ENCODE measurements at places on chromosomes 16 and 17. TPM values are rescaled to one million over a fixed set of nuclear protein-coding genes. Genes with fewer than 3 reads are reported as not detected.

GRCh38 chr16:57479205-57479975 lies 6.9 kb downstream of the DOK4 start:
- no peak overlapping the region for H3K4me3 ChIP-seq
- DNase-seq: no peak
- no peak overlapping the region for H3K27ac ChIP-seq

The SEPTIN1 gene
- 173 TPM for total RNA-seq

DNA sequence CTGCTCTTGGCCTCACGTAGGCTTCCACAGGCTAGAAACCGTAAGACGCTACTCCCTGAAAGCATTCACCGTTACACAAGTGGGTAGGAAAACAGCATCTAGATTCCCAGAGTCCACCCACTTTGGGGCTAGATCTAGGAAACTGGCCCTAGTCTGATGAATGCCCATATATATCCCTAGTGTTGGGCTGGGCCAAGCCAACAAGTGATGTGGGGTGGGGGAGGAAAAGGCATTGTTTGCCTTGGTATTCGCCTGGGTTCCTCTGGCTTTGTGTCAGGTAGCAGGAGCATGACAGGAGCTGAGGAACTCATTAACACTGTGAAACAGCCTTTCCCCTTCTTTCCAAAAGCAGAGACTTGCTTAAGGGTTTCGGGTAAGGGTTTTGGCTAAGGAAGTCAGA lies 112.4 kb downstream of the SMG6 start:
- peaks cover 56% of the 10 kb centered on the region for H3K4me1 ChIP-seq
- no peak for DNase-seq
- no peaks in the 10 kb centered on the region for H3K27me3 ChIP-seq
- no peak overlapping the region for H3K27ac ChIP-seq
- H3K4me3 ChIP-seq: no peak overlapping the region

DNA sequence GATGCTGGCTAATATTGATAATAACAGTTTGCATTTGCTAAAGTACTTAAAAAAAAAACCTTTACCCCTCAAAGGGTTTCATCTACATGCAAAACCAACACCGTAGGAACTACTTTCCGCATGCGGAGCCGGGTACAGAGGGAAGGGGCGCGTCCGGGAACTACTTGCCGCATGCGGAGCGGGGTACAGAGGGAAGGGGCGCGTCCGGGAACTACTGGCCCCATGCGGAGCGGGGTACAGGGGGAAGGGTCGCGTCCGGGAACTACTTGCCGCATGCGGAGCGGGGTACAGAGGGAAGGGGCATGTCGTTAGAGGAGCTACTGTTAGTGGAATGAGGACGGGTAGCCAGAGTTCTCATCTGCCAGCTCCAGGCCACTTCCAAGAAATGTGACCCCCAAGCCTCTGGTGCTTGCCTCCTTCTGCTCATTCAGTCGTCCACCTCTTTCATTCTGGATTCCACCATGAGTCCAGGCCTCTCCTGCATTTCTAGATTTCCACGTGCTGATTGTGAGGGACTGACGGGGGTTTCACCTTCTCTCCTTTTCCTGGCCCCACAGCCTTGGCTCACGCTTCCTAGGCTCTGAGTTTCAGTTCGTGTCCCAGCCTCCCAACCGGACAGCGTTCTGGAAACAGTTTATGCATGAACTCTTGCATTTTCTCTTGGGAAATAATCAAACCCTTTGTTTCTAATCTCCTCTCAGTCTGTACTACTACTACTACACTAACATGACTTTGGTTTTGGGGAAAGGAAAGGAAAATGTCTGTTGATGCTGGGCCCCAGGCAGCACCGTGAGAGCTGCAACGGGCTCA lies 26.9 kb downstream of the MINK1 start:
- H3K4me3 ChIP-seq: no peak overlapping the region
- peaks cover 5% of the 10 kb centered on the region for H3K4me1 ChIP-seq
- DNase-seq: no peak

DNA sequence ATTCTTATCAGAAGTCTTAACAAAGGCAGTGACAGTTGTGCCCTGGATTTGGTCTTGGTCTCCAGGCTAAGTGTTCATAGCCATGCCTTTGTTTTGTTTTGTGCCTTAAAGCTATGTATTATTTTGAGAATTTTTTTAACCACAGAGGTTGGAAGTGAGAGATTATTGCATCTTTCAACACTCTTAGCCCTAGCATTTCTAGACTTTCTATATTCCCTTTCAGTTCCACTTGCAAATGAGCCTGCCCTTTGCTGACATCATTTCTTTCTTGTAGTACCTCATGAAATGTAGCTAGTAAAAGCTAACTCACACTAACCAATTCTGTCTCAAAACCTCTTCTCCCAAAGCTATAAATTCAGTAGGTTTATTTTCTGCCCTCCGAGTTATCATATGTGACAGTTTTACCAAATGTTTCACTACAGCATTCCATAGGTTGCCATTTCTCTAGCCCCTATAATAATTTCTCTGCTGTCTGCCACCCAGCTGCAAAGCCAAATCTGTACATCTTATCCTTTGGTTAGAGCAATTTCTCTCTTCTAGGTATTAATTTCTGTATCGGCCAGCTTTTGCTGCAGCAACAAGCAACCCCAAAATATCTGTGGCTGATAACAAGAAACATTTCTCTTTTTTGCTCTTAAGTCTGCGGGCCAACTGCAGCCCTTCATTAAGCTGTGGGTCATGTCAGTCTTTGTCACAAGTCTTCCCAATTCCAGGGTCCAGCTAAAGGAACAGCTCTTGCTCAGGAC lies 14.2 kb upstream of the CCL1 start:
- H3K4me1 ChIP-seq: peaks cover 69% of the 10 kb centered on the region
- no peaks in the 10 kb centered on the region for H3K27me3 ChIP-seq
- no peaks in the 10 kb centered on the region for H3K36me3 ChIP-seq
- no peak for DNase-seq
- peak overlapping the region; percentile 74 for H3K27ac ChIP-seq
- no peak overlapping the region for H3K4me3 ChIP-seq

DNA sequence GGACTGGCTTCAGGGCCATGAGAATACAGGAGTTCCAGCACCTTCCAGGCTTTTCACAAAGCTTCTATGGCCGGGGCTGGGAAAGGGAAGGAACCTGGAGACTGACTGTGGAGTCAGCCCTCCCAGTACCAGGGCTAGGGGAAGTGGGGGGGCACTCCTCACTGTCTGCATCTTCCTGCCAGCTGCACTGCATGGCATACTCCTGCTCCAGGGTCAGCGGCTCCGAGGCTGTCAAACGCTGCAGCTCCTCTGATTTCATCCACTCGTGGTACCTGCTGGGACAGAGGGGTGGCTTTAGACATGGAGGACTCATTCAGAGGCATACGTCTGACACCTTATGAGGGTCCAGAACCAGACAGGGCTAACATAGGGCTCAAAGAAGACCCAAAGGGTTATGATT lies 2.7 kb downstream of the NAT9 start:
- H3K4me1 ChIP-seq: peaks cover 36% of the 10 kb centered on the region
- H3K36me3 ChIP-seq: peaks cover 59% of the 10 kb centered on the region
- DNase-seq: no peak
- peak overlapping the region; percentile 59 for H3K4me3 ChIP-seq
- peak overlapping the region; percentile 1 for H3K27ac ChIP-seq

GRCh38 chr16:58882292-58882691 lies 148.2 kb upstream of the GOT2 start:
- H3K36me3 ChIP-seq: no peaks in the 10 kb centered on the region
- H3K4me1 ChIP-seq: no peaks in the 10 kb centered on the region
- no peak for DNase-seq
- no peak overlapping the region for H3K4me3 ChIP-seq
- H3K27ac ChIP-seq: no peak overlapping the region

GRCh38 chr17:68397108-68397536 lies 60.2 kb downstream of the WIPI1 start:
- no peak overlapping the region for H3K4me3 ChIP-seq
- H3K36me3 ChIP-seq: peaks cover 36% of the 10 kb centered on the region
- peaks cover 31% of the 10 kb centered on the region for H3K4me1 ChIP-seq
- DNase-seq: no peak

- peaks cover 15% of the 10 kb centered on the region for H3K27me3 ChIP-seq
- no peak overlapping the region for H3K27ac ChIP-seq
- H3K4me3 ChIP-seq: no peak overlapping the region
- H3K36me3 ChIP-seq: no peaks in the 10 kb centered on the region
- no peaks in the 10 kb centered on the region for H3K4me1 ChIP-seq
Measured at GRCh38 chr17:74345433-74346241, 16.0 kb downstream of the BTBD17 start.

DNA sequence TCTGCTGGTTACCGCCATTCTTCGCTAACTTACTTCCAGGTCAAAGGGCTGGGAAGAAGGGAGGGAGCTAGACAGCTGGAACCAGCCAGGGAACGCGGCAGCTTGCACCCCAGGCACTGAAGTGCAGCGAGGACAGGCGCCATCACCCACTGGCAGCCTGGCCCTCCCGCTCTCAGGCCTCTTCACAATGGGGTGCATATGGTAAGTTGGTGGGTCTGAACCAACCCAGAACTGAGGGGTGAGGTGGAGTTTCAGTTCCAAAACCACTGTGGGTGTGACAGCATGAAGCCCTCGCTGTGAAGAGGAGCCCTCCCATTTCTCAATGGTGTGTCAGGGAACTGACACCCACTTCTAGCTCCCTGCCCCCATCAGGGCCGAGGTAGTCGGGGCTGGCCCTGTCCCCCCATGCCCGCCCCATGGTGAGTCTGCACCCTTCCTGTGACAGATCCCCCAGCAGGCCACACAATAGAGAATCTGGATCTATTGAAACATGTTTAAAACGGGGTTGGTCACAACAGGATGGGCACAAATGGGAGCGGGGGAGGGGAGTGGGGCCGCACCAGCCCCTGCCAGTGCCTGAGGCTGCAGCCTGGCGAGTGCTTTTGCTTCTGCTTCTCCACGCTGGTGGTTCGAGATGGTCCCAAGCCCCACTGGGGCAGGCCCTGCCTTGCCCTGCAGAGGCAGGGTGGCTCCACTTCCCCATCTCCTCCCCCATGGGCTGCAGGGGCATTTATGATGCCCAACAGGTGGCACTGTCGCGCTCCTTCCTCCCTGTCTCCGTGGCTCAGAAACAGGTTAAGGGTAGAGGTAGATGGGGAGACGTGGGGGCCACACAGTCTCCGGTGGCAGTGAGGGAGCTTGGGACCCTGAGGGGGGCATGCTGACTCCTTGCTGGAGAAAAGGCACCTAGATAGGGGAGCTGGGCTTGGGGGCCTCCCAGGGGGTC lies 2.3 kb downstream of the LIMD2 start:
- peak overlapping the region; percentile 93 for H3K4me3 ChIP-seq
- H3K27ac ChIP-seq: peak overlapping the region; percentile 90
- DNase-seq: peak; percentile 77

GRCh38 chr16:2475413-2476344 lies 752 bp downstream of the TBC1D24 start:
- no peak overlapping the region for H3K27ac ChIP-seq
- H3K4me3 ChIP-seq: peak overlapping the region; percentile 58
- DNase-seq: peak; percentile 25
- no peaks in the 10 kb centered on the region for H3K36me3 ChIP-seq
- peaks cover 16% of the 10 kb centered on the region for H3K4me1 ChIP-seq

DNA sequence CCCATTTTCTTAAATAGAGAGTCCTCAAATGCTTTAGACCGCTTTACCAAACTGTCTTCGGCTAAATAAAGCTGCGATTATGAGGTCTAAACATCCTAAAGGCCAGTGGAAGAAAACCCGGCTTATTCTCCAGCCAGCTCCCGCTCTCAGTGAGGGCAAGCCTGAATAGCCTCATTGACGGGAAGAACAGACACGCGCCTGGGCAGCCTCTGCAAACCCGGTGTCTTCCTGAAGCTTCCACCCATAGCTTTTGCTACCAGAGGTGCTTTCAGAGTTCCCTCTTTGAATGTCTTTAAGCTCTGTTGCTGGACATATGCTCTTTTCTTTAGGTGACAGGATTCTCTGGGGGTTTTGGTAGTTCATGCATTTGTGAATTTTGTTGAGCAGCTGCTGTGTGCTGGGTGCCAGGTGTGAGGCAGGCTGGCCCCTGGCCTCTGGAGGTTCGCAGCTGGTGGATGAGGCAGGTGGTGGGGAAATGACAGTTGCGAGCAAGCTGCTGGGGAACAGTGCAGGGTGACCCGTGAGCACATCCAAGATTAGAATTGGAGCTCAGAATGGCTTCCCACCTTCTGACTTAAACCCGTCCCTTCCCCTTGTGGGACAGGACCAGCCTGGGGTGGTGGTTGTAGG lies 44.7 kb downstream of the CRISPLD2 start:
- no peak overlapping the region for H3K4me3 ChIP-seq
- no peaks in the 10 kb centered on the region for H3K27me3 ChIP-seq
- H3K36me3 ChIP-seq: no peaks in the 10 kb centered on the region
- no peak overlapping the region for H3K27ac ChIP-seq
- no peak for DNase-seq

The KRT23 gene
- not detected for total RNA-seq

The SPN gene
- total RNA-seq: 258 TPM

DNA sequence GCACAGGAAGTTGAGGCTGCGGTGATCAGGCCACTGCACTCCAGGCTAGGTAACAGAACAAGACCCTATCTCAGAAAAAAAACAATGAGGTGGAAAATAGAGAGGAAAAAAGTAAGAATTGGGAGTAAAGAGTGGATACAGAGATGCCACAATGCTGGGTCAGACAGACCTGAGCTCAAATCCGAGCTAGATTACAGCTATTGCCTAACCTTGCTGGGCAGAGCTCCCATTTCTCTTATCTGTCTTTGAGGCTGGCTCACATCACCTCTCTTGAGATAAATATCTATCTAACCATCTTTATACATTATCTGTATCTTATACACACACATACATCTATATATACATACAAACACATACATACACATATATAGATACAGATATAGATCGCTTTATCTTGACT lies 59.0 kb downstream of the ACSM2B start:
- no peak overlapping the region for H3K4me3 ChIP-seq
- no peaks in the 10 kb centered on the region for H3K4me1 ChIP-seq
- no peak for DNase-seq
- no peaks in the 10 kb centered on the region for H3K36me3 ChIP-seq

GRCh38 chr17:28865946-28866752 lies 11.3 kb downstream of the ERAL1 start:
- DNase-seq: no peak
- no peaks in the 10 kb centered on the region for H3K27me3 ChIP-seq
- no peak overlapping the region for H3K4me3 ChIP-seq
- H3K27ac ChIP-seq: no peak overlapping the region

GRCh38 chr16:10828851-10829366 lies 10.3 kb upstream of the TVP23A start:
- no peak overlapping the region for H3K4me3 ChIP-seq
- peaks cover 16% of the 10 kb centered on the region for H3K27me3 ChIP-seq
- no peak for DNase-seq
- no peaks in the 10 kb centered on the region for H3K4me1 ChIP-seq
- H3K36me3 ChIP-seq: no peaks in the 10 kb centered on the region

- no peak for DNase-seq
- H3K27me3 ChIP-seq: peaks cover 15% of the 10 kb centered on the region
- H3K27ac ChIP-seq: no peak overlapping the region
- H3K4me3 ChIP-seq: no peak overlapping the region
Measured at GRCh38 chr17:2719861-2720260, 8.3 kb upstream of the CLUH start.

- H3K4me3 ChIP-seq: no peak overlapping the region
- no peak overlapping the region for H3K27ac ChIP-seq
- DNase-seq: no peak
- H3K4me1 ChIP-seq: peaks cover 2% of the 10 kb centered on the region
- no peaks in the 10 kb centered on the region for H3K36me3 ChIP-seq
Measured at GRCh38 chr17:64313534-64313933, 50.5 kb upstream of the TEX2 start.
